ENCODE measurements at places on chromosomes 5 and 9.

- H3K4me1 ChIP-seq: no peaks in the 10 kb centered on the region
- no peak overlapping the region for H3K27ac ChIP-seq
- no peaks in the 10 kb centered on the region for H3K36me3 ChIP-seq
- no peak for DNase-seq
- no peak overlapping the region for H3K4me3 ChIP-seq
Observed at GRCh38 chr5:178058321-178059012, 54.9 kb upstream of the N4BP3 start.

GRCh38 chr5:180799902-180800801, 2.5 kb downstream of the MGAT1 start:
- peak overlapping the region; percentile 52 for H3K27ac ChIP-seq
- peaks cover 51% of the 10 kb centered on the region for H3K4me1 ChIP-seq
- H3K36me3 ChIP-seq: peaks cover 50% of the 10 kb centered on the region
- H3K27me3 ChIP-seq: no peaks in the 10 kb centered on the region

DNA sequence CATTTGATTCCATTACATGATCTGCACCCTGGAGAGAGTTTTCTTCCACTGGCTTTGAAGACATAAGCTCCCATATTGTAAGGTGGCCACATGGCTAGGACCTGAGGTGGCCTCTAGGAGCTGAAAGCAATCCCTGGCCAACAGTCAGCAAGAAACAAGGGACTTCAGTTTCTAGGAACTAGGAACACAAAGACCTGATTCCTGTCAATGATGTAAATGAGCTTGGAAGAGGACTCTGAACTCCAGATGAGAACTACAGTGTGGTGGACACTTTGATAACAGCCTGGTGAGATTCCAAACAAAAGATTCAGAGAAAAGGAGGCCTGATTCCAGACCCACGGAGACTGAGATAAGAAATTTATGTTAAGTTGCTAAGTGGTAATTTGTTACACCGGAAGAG, 129.0 kb downstream of the MCTP1 start:
- no peaks in the 10 kb centered on the region for H3K4me1 ChIP-seq
- no peaks in the 10 kb centered on the region for H3K27me3 ChIP-seq
- no peaks in the 10 kb centered on the region for H3K36me3 ChIP-seq
- no peak for DNase-seq

DNA sequence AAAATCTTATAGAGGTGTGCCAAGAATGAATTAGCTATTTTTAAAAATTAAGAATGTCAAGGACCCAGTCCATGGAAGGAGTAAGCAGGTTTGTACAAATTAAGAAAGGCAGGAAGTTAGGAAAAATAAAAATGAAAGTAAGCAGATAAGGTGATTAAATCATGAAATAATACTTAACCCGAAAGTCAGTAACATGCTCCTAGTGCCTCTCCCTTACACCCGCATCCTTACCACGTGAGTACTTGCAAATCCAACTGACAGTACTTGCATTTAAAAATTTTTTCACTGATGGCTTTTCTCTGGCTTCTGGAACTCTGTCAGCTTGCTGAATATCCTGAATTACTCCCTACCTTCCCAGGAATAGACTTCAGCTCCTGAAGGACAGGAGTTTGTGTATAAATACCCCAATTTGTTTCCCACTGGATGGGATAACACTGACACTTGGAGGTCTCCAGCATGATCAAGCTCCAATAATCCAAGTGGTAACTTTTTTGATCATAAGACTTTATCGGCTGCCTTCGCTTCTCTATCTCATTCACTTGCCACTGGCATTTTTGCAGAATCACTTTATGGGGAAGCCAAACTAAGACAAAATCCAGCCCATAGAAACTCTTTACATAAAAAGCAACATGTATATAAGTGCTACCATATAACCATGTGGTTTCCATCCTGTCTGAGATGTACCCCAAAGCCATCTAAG, 41.6 kb upstream of the RICTOR start:
- H3K4me1 ChIP-seq: no peaks in the 10 kb centered on the region
- H3K36me3 ChIP-seq: no peaks in the 10 kb centered on the region
- H3K27me3 ChIP-seq: no peaks in the 10 kb centered on the region

- no peaks in the 10 kb centered on the region for H3K36me3 ChIP-seq
- peak; percentile 30 for DNase-seq
- peaks cover 22% of the 10 kb centered on the region for H3K4me1 ChIP-seq
- no peaks in the 10 kb centered on the region for H3K27me3 ChIP-seq
- no peak overlapping the region for H3K4me3 ChIP-seq
Observed at GRCh38 chr5:126015235-126016181, 407.7 kb upstream of the GRAMD2B start.

- H3K36me3 ChIP-seq: no peaks in the 10 kb centered on the region
- H3K27ac ChIP-seq: no peak overlapping the region
- peaks cover 12% of the 10 kb centered on the region for H3K27me3 ChIP-seq
- H3K4me3 ChIP-seq: no peak overlapping the region
- no peak for DNase-seq
Observed at GRCh38 chr5:11027660-11028059, 266.6 kb upstream of the DAP start.

- H3K4me1 ChIP-seq: peaks cover 18% of the 10 kb centered on the region
- H3K27ac ChIP-seq: no peak overlapping the region
- no peaks in the 10 kb centered on the region for H3K27me3 ChIP-seq
Observed at GRCh38 chr9:114608525-114608796, 2.6 kb upstream of the TMEM268 start.

DNA sequence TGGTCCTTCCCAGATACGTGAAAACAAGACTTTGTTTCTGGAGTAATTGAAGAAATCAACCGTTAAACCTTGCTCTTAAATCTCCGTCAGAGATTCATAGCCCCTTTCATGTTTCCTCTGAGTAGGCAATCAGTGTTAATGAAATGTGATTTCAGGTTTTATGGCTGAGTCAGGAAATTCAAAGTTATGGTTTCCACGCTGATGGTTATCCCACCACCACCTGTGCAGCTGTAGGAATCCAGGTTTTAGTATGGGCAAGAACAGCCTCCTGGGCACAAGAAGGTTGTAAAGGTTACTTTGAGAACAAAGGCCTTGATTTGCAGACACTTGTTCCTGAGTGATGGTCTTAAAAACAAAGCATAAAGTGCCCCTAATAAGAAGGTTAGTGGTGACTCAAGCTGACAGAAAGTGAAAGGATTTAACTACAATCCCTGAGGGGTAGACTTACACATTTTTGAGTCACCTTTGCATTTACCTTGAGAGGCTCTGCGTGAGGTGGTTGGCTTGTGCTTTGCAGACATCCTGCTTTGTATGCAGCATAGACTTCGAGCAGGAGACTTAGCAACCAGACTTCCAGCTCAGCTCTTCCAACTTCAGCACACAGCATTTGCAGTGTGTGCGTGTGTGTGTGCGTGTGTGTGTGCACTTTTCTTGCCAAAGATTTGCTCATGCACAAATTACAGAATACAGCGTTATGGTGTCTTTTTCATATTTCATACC, 159.6 kb downstream of the TLE4 start:
- no peak overlapping the region for H3K4me3 ChIP-seq
- H3K27me3 ChIP-seq: no peaks in the 10 kb centered on the region
- DNase-seq: no peak
- H3K4me1 ChIP-seq: no peaks in the 10 kb centered on the region

DNA sequence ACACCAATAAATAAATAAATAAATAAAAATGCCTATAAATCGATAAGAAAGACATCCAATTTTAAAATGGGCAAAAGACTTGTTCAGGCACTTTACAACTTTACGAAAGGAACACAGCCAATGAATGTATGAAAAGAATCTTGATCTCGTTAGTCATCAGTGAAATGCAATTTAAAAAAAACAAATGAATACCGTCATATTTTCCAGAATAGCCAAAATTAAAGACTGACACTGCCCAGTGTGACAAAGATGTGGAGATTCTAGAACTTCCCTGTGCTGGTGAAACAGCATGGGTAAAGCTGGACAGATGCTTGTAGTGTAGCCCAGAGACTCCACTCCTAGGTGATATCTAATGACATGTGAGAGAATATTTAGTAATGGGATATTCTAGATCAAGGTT, 127.1 kb downstream of the GOLPH3 start:
- peaks cover 12% of the 10 kb centered on the region for H3K4me1 ChIP-seq
- H3K27me3 ChIP-seq: no peaks in the 10 kb centered on the region
- no peak overlapping the region for H3K27ac ChIP-seq
- DNase-seq: no peak
- H3K4me3 ChIP-seq: no peak overlapping the region

DNA sequence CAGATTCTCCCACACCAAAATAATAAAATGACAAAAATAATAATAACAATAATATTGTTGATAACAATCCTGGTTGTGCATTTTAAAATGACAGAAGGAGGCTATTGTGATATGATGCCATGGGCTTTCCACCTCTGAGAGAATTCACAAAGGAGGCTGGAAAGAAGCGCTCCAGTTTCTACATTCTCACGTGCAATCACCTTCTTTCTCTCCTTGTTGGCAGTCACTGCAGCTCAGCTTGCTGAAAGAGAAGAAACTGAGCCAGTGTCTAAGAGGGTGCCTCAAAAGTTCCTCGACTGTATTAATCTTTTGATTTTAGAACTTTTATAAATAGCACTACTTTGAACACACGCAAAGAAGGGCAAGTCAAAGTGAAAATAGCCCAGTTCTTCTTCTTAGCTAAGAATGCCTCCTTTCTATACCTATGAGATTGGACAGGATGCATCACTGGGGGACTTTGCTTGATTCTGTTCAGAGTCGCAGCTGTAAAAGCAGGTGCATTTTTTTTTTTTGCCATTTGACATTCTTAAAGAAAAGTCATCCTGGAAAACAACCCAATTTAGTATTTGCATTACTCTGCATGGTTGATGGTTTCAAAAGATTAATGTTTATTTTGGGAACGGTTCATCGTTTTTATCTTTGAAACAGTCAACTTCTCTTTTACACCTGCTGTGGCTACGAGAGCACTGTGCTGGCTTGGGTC, 12.4 kb upstream of the SUB1 start:
- no peaks in the 10 kb centered on the region for H3K4me1 ChIP-seq
- H3K27ac ChIP-seq: no peak overlapping the region
- no peak overlapping the region for H3K4me3 ChIP-seq
- H3K36me3 ChIP-seq: no peaks in the 10 kb centered on the region

- no peak overlapping the region for H3K4me3 ChIP-seq
- peak overlapping the region; percentile 76 for H3K27ac ChIP-seq
- H3K27me3 ChIP-seq: no peaks in the 10 kb centered on the region
- peak; percentile 97 for DNase-seq
- peaks cover 67% of the 10 kb centered on the region for H3K4me1 ChIP-seq
Observed at GRCh38 chr9:113578882-113579282, 115.4 kb downstream of the RGS3 start.

- H3K4me3 ChIP-seq: no peak overlapping the region
- peaks cover 11% of the 10 kb centered on the region for H3K4me1 ChIP-seq
- peak; percentile 54 for DNase-seq
- H3K36me3 ChIP-seq: no peaks in the 10 kb centered on the region
- no peaks in the 10 kb centered on the region for H3K27me3 ChIP-seq
- no peak overlapping the region for H3K27ac ChIP-seq
Observed at GRCh38 chr9:114968671-114969070, 38.3 kb upstream of the TNFSF8 start.

- H3K27me3 ChIP-seq: no peaks in the 10 kb centered on the region
- DNase-seq: no peak
- no peaks in the 10 kb centered on the region for H3K4me1 ChIP-seq
- H3K4me3 ChIP-seq: 0 out of 2 replicates have a peak overlapping the region, but pooled peaks have one; percentile 10
Observed at GRCh38 chr9:8857068-8857925, 1057.7 kb upstream of the DMAC1 start.

DNA sequence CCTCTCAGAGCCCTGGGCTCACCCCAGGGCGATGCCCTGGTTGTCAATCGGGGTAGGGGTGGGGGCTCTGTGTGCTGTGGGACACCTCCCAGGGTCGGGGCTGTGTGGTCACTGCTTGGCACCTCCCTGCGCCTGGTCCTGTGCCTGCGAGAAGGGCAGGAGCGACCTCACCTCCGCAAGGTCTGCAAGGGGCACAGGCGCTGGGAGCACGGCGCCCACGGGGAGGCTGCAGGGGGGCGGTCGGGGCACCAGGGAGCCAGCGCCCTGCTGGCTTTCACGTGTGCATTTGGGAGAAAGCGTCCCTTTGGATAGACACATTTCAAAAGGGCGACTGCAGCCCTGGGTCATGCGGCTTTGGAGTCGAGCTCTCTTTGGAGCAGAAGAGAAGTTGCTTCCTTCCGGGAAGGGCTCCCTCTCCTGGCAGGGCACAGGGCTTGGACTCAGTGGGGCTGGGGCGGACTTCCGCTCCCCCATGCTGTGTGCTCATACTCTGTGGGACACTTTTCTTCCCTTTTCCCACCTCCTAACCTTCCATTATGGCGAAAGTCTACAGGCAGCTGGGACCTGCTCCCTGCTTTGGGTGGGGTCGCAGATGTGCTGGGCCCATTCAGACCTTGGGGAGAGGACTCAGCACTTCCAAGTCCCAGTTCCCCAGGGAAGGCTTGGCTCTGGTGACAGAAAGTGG, 52.9 kb upstream of the SLC28A3 start:
- no peaks in the 10 kb centered on the region for H3K27me3 ChIP-seq
- peaks cover 8% of the 10 kb centered on the region for H3K4me1 ChIP-seq
- no peak overlapping the region for H3K27ac ChIP-seq
- no peak overlapping the region for H3K4me3 ChIP-seq

DNA sequence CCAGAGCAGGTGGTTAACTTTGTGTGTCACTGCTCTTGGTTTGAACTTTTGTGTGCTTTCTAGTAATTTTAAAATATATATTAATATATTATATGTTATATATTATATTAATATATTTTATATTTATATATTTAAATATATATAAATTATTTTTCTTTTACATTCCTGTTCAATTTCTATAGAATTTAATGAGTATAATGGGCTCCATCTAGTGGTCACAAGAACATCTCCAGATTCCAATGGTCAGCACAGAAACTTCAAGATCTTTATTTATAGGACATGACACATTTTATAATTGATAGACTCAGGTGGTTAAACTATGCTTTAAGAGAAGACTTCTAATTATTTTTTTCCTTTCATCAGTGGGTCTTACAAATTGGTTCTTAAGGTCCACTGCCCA, 39.1 kb downstream of the COL23A1 start:
- H3K27me3 ChIP-seq: no peaks in the 10 kb centered on the region
- H3K4me3 ChIP-seq: no peak overlapping the region
- H3K27ac ChIP-seq: no peak overlapping the region
- no peaks in the 10 kb centered on the region for H3K36me3 ChIP-seq

GRCh38 chr5:84249918-84250630, 134.6 kb downstream of the EDIL3 start:
- no peaks in the 10 kb centered on the region for H3K27me3 ChIP-seq
- peak overlapping the region; percentile 2 for H3K4me3 ChIP-seq
- peak overlapping the region; percentile 91 for H3K27ac ChIP-seq
- peak; percentile 91 for DNase-seq
- peaks cover 37% of the 10 kb centered on the region for H3K4me1 ChIP-seq
- H3K36me3 ChIP-seq: peaks cover 6% of the 10 kb centered on the region

GRCh38 chr9:113609562-113610318, 146.2 kb downstream of the RGS3 start:
- DNase-seq: no peak
- peaks cover 8% of the 10 kb centered on the region for H3K4me1 ChIP-seq
- H3K36me3 ChIP-seq: no peaks in the 10 kb centered on the region
- H3K27me3 ChIP-seq: no peaks in the 10 kb centered on the region

DNA sequence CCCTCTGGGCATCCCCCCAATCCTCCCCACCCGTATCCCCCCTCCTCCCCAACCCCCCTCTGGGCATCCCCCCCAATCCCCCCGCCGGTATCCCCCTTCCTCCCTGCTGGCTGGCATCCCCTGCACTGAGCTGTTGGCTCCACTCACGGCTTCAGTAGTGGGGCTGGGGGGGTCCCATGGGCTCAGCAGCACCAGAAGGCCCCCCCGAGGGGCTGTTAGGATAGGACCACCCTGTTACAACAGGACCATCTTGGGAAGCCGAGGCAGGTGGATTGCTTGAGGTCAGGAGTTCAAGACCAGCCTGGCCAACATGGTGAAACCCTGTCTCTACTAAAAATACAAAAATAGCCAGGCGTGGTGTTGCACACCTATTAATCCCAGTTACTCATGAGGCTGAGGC, 42.4 kb downstream of the EXD3 start:
- no peak overlapping the region for H3K4me3 ChIP-seq
- H3K4me1 ChIP-seq: no peaks in the 10 kb centered on the region
- H3K36me3 ChIP-seq: no peaks in the 10 kb centered on the region
- H3K27me3 ChIP-seq: no peaks in the 10 kb centered on the region
- H3K27ac ChIP-seq: no peak overlapping the region

All from SJSA1 (cell line).